Skin of body (tissue), 3 donors: ENCODE measurements at places on chromosomes 3 and 15. TPM values are rescaled to one million over a fixed set of nuclear protein-coding genes. Genes with fewer than 3 reads are reported as not detected.

DNA sequence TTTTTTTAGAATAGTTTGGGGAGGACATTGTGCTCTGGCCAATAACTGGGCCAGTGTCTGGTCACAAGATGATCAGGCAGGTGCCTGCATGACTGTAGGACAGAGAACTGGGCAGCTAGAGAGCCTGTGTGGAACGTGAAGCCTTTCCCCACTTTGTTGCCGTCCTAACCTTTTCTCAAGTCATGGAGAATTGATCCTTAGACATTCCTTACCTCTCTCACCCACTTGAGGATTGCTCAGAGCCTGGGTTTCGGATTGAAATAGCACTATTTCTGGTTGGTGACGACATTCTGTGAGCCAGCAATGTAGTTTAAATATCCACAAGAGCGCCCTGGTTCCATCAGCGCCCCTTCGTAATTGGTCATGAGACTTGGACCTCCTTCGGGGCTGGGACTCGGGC, 138.4 kb downstream of the IGF1R start:
- DNase-seq, result no peak

GRCh38 chr3:179949869-179950268, 86.9 kb downstream of the PEX5L start:
- DNase-seq, result no peak

The ACOX2 gene
- total RNA-seq, result 15.8 TPM

GRCh38 chr3:81909796-81910195, 148.4 kb upstream of the GBE1 start:
- no peak for DNase-seq

The TGM4 gene
- total RNA-seq, result not detected

DNA sequence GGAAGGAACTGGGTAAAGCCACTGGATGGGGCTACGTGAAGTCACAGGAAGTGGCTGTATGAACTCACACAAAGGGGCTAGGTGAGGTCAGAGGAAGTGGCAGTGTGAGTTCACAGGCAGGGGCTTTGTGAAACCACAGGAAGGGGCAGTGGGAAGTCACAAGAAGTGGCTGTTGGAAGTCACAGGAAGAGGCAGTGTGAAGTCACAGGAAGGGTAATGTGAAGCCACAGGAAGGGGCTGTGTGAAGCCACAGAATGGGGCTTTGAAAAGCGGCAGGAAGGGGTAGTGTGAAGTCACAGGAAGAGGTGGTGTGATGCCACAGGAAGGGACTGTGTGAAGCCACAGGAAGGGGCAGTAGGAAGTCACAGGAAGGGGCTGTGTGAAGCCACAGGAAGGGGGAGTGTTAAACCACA, 34.6 kb downstream of the GASK1A start:
- DNase-seq, result no peak

DNA sequence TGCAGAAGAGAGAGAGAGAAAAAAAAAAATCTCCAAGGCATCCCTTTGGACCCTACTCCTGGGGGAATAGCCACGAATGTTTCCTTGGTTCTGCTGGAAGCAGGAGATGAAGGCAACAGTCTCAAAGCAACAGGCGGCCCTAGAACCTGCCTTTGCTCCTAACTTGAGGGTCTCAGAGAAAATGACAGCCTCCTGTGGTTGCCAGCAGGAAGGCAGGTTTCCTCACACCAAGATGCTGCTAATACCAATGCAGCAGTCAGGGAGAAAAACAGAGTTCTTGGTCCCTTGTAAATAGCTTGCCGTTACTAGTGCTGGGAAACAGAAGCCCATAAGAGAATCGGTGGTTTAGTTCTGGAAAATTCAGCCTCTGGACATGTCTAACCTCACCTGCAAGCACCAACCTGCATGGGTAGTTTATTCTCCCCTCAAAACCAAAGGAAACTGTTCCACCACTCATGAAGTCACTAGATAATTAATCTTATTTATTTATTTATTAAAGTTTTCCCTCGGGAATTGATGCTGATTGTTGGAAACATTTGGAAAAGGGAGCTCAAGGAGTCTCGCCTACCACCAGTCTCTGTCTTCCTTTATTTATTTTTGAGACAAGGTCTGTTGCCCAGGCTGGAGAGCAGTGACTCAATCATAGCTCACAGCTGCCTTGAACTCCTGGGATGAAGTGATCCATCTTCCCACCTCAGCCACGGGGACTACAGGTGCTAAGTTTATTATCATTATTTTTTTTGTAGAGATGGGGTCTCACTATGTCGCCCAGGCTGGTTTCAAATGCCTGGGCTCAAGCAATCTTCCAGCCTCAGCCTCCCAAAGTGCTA, 883 bp upstream of the FRMD4B start:
- no peak for DNase-seq

The HHLA2 gene
- not detected for total RNA-seq

The CKMT1A gene
- total RNA-seq, result 7.1 TPM

GRCh38 chr3:107929088-107929487, 161.7 kb downstream of the CD47 start:
- no peak for DNase-seq

GRCh38 chr15:59950603-59951388, 53.3 kb upstream of the FOXB1 start:
- no peak for DNase-seq

The ALDH1L1 gene
- total RNA-seq, result 8.8 TPM

DNA sequence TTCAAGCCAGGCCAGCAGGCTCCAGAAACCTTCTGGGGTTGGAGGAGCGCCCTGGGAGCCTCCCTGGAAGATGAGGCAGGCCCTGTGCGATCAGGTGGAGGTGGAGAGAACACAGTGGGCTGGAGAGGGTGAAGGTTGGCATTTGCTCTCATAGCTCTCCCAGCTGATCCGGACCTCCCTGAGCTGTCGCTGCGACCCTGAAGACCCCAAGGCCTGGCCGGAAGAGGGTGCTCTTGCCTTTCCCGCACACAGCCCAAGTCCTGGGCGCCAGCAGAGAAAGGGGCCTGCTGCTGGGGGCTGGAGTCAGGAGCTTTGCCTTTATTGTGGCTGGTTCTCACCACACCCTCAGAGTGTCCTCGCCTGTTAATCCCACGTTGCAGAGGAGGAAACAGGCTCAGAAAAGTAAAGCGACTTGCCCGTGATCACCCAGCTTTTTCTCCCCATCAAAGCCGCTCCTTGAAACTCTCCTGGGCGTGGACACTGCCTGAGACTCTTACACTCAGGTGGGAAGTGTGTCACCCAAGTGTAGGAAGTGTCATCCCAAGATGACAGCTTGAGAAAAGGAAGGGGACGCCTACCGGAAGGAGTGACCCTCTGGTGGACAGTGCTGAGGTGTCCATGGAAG, 8.6 kb upstream of the RPL29 start:
- peak; percentile 62 for DNase-seq

DNA sequence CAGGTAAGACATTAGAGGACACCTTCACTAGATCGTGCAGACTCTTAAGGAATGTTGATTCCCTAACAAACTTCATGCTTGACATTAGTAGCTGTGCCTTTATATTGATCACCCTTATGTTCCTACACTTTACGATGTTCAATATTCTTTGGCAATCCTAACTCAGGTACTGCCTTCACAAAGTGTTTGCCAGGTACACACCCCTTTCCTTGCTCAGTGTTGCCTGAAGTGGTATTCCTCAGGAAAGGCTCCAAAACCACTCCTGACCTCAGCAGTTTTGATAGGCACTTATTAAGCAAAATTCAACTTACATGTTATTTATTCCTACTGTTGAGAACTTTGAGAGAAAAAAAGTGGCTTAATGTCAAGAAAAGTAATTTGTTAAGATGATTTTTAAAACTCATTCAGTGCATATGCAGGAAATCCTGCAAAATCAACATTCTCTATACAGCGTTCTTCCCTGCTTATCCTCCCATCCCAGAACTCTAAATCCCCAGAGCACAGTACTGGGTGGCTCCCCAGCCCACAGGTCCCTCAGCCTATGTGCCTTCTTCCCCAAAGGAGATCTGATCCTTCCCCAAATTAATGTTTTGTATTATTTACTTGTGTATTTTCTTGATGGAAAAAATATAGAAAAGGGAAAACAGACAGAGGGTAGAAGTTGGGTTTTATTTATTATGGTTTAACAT, 260.7 kb downstream of the MECOM start:
- no peak for DNase-seq

- DNase-seq, result no peak
Observed at GRCh38 chr15:32853592-32853991, 135.8 kb downstream of the GREM1 start.

The ACKR2 gene
- 1.6 TPM for total RNA-seq
